ENCODE measurements at places on chromosomes 4 and X.
A peak's percentile ranks its signal among the peaks of the same experiment; 100 is the strongest.

- no peak for DNase-seq
Observed at GRCh38 chr4:77052352-77052751, 23.4 kb downstream of the CCNI start.

DNA sequence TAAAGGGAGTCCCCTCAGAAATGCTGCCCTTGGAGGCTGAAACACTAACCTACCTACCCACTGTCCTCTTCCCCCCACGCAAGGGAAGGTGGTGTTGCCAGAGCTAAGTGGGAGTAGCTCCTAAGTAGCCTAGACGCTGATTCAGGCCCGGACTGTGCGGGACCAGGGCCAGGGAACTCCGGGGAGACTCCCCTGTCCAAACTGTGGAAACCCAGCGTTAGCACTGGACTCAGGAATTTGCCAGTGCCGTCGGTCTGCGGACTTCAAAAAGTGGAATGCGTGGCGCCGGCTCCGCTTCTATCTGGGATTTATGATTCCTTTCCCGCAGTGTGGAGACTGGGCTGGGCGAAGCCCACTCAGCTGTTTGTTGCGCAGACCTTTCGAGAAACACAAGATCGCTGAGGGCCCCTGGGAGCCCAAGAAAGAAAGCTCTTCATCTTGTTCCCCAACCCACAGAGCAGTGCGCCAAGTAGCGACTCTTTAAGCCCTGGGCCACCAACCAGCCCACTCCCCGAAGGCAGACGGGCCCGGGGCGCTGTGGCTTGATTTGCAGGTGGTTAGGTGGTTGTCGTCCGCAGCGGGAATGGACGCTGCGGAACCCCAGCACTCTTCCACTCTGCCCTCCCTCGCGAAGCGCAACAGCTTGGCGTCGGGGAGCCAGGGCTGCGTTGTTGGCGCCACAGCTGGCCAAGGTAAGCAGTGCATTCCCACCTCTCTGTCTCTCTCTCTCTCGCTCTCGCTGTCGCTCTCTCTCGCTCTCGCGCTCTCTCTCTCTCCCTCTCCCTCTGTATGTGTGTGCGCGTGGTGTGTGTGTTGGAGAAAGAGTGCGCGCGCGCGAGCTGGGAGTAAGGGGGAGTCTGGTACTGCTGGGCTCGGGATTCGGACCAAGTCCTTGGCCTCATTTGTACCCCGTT is 2.0 kb downstream of the TMEM255A start:
- peak; percentile 89 for DNase-seq

DNA sequence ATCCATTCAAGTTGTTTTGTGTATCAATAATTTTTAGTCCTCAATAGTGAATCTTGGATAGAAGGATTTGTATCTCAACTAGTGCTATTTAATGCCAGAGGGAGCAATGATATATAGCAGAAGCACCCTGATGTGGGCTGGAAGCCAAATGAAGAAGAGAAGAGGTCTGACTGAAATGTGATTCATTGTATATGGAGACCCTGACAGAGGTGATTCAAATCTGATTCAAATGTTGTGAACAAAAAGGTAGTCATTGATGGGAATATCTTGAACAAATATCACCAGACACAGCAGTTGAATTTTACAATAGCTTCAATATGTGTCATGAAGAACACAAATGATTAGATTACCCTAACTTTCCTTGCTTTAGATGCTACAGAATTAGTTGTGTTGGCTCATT is 27.5 kb upstream of the SULT1B1 start:
- no peak for DNase-seq

DNA sequence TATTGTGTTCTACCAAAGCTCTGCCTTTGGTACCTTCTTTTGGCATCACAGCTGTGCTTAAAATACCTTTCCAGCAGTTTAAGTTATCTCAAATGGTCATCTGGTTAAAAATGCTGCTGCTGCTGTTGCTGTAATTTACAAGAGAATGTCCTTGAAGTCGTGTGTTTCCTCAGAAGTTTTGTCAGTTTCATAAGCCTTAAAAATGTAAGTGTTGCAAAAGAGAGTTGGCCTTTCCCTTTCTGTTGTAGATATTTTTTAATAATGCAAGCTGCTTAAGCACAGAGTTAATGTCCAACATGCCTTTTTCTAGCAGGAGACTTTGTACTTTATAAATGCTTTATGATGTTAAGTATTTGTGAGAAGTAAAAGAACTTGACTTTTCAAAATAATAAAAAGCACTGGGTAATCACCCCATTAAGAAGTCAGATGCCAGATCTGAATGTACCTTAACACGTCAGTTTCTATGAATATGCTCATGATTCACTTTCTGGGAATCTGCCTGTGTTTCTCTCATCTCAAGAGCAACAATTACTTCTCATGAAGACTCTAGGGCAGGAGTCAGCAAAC is 35.3 kb upstream of the TENM3 start:
- no peak for DNase-seq

DNA sequence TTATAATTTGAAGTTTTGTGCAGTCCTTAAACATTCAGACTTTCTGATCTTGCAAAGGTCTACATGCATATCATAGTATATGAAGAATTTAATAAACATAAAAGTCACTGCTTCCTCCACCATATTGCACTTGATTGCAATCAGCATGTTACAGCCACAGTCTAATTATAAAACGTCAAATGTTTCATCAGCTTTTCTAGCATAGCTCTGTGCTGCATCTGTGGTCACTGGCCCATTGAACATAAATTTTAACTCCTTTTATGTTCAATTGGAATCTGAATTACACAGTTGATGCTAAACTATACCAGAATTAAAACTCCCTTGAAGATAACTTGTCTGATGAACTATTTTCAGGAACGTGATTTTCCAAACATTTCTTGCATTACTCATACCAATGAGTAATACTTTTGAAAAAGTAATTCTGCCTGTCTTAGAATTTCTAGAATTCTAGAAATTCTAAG is 329.1 kb downstream of the GALNTL6 start:
- DNase-seq: no peak

GRCh38 chr4:7236847-7237246 is 44.5 kb downstream of the SORCS2 start:
- DNase-seq: no peak

DNA sequence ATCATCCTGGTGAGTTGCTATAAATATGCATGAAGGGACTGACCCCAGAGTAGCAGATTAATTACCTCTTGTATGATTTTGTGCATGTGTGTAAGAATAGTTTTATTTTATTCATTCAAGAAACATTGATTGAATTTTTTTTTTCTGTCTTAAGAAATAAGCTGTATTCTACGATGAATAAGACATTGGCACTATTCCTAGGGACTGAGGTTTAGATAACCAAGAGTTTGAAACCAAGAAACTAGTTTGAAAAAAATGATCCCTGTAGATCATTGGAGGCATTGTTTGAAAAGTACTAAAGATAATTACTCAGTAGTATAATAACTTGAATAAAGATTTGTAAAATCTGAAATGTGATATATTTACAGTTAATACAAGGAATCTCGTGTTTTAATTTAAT is 1086.9 kb downstream of the PCDH7 start:
- no peak for DNase-seq

All from NCI-H1092 treated with DMSO at 0.1 percent for 48 hours (cell line).